Glomerular endothelial cell (primary cell): ENCODE measurements at places on chromosomes 3 and 15.

DNA sequence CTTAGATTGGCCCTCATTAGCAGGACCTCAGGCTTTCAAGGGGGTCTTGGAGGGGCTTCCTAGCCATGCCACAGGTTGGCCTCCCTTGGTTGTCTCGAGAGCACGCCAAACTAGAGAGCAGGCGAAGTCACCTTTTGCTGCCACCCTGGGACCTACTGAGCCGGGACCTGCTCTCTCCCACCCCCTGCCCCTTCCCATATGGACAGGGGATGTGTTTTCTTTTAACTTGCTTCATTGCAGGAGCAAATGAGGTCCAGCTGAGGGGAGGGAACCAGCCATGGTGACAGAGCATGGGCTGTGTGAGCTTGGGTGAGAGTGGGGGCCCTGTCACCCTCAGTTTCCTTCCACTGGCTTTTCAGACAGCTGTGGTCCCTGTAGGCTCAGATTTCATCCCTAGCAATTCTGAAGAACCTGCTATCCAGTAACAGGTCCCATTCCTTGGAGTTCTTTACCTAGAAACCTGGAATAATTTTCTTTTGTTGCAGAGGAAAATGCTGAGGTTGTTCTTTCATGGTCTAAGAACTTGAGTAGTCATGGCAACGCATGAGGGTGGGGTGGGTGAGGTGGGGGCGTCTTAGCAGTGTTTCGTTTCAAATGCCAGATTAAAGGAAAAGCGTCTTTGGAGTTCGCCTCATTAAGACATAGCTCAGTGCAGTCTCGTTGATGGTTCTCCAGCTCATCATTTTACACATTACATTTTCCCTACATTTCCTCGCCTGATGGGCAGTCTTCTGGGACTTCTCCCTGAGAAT, 20.1 kb upstream of the MAGEF1 start:
- DNase-seq = no peak

GRCh38 chr3:187698499-187699399, 3.6 kb downstream of the RTP2 start:
- no peak for DNase-seq

DNA sequence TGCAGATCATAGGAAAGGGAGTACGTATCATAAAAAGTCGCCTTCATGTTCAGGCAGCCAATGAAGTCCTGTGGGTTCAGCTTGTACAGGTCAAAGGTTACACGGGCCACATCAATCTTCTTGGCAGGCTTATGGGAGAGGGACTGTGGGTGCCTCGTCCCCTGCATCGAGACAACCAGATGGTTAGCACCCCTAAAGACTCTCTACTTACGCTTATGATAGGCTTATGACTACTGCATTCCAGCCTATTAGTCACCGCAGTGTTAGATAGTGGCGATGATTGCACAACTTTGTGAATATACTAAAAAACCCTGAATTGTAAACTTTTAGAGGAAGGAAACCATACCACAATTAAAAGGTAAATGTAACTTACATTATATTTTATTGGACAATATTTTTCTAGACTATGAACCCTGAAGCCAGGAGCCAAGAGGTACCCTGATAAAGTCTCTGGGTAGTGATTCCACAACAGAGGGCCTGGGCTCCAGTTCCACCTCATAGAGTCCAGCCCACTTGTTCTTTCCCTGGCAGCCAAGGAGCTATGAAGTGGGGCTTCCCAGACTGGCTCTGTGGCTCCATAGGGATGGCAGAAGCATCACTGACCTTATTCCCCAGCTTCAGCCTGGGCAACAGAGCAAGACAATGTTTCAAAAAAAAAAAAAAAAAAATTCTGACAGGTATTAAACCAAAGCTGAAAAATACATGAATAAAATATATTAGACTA, 2.5 kb upstream of the FANCD2 start:
- DNase-seq = no peak

DNA sequence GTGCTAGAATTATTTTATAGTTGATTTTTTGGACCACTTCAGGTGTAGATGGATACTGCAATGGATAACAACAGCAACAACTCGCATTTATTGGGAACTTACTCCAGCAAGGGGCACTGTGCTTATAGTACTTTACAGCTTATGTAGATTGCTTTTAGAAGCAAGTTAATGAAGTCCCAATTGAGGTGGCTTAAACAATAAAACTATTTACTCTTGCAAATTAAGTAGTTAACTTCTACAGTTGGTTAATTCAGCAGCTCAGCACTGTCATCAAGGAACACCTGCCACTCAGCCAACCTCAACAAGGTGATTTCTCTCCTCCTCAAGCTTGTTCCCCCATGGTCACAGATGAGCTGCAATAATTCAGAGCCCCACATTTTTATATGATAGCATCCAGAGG, 124.1 kb downstream of the RASA2 start:
- no peak for DNase-seq

DNA sequence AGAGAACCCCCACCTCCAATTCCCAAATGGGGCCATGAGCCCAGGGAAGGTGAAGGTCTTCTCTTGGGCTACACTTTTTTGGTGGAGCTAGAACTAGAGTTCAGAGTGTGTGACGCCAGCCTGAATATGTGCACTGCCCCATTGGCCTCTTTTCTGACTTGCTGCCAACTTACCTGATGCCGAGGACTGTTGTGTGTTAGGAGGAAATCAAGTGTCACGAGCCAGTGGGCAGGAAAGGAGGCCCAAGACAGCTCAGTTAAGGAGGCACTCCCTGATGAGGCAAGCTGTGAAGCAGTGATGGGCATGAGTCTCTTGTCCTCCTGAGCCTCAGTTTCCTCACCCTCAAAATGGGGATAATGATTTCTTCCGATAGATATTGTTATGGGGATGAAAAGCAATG, 107.8 kb downstream of the ANP32A start:
- no peak for DNase-seq

GRCh38 chr3:129122412-129123011, 908 bp upstream of the RAB43 start:
- DNase-seq = no peak
